Heart left ventricle (tissue), 16 donors: ENCODE measurements at places on chromosomes 16 and 17.

DNA sequence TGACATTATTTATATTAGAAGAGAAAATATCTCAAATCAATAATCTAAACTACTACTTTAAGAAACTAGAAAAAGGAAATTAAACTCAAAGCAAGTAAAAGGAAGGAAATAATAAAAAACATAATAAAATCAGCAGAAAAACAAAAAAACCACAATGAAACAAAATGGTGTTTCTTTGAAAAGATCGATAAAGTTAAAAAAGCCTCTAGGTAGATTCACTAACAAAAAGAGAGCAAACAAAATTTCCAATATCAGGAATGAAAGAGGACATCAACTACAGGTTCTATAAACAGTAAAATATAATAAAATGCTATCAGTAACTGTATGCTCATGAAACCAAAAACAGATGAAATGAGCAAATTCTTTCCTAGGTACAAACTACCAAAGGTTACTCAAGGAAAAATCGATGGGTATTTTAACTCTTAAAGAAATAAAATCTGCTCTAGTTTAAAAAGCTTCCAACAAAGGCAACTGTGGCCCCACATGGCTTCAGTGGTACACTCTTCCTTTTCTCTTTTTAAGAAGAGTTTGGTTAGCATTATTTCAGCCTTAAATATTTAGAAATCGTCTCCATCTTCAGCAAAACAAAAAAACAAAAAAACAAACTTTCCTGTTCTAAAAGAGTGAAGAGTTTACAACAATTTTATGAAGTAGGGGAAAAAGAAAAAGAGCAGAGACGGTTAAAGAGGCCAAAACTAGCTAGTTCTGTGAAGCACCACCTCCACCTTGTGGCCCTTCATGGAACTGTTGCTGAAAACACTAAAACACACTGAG, 102.2 kb downstream of the TRIM37 start:
- DNase-seq, result peak; percentile 39

DNA sequence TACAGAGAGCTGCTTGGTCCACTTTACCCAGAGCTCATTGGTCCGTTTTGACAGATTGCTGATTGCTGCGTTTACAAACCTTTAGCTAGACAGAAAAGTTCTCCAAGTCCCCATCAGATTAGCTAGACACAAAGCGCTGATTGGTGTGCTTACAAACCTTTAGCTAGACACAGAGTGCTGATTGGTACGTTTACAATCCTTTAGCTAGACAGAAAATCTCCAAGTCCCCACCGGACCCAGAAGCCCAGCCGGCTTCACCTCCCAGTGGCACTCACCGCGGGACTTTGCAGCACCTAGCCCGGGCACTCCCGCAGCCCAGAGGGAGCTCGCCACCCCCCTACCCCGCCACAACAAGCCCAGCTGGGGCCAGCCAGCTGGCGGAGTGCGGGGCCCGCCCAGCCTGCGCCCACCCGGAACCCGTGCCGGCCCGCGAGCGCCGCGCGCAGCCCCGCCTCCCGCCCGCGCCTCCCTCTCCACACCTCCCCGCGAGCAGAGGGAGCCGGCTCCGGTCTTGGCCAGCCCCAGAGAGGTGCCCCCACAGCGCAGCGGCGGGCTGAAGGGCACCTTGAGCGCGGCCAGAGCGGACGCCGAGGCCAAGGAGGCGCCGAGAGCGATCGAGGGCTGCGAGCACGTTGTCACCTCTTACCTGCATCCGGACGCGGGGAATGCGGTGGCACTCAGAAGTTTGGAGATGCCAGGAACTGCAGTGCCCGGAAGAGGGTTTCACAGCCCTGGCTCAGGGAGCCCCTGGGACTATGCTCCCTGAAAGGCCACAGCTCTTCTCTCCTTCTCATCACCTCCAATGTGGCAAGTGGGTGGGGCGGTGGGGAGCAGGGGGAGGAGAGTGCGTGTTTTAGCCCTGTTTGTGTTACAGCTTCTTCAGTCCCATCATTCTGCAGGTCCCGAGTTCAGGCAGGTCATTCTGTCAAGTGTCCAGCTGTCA, 1504.5 kb downstream of the CDH11 start:
- peak; percentile 52 for DNase-seq

- no peak for DNase-seq
Observed at GRCh38 chr16:49027420-49027819, 254.2 kb downstream of the CBLN1 start.

- DNase-seq, result no peak
Observed at GRCh38 chr17:48728232-48729231, at the start of gene HOXB13. Gene HOXB13, minus strand, starts transcription at chr17:48728750. Its CDS starts 157 bp downstream, at chr17:48728593.

- no peak for DNase-seq
Observed at GRCh38 chr17:60145006-60145935, 4.5 kb upstream of the CA4 start.

DNA sequence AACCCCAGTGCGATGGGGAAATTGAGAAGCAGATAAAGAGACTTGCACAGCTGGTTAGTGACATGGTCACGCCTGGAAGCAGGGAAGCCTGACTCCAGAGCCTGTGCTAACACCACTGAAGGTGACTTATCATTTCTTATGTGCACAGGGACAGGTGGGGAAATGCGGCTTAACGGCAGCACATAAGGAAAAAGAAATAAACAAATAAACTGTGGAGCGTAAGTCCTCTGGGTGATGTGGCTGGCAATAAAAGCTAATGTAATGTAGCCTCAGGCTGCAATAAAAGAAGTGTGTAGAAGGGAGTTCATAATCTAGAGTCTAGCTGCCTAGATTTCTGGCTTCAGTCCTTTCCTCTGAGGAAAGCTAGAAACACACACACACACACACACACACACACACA, 10.6 kb downstream of the CDH11 start:
- no peak for DNase-seq

DNA sequence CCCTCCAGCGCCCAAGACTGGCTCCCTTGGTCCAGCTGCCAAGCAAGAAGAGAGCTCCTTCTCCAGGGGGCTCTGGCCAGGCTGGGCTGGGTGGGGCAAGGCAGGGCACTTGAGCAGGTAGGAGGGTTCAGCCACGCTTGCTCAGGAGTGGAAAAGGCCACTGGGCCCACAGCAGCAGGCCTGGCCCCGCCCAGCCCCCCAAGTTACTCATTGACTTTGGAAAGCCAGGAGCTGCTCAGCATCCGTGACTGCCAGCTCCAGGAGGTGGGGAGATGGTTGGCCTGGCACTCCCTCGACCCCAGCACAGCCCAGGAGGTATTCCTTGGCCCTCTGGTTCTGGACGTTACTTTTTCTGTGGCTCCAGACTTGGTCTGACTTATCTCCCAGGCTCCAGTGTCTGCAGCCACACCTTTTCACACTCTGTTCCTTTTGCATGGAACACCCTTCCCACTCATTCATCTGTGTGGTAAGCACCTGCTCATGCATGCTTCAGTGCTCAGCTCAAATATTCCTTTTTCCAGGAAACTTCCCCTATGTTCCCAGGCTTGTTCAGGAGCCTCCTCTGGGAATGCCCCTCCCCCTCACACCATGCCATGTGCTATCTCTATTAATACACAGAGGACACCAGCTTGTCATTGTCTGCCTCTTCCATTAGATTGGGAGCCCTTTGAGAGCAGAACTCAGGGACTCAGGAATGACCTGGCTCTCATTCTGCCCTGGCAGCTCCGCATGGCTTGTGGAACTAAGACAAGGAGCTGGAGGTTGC, at the start of gene CDH16:
CDH16 (minus strand) TSS at position 83 of the 766 bp plus-strand sequence. CDS start 820 bp downstream, outside the sequence.
- no peak for DNase-seq

DNA sequence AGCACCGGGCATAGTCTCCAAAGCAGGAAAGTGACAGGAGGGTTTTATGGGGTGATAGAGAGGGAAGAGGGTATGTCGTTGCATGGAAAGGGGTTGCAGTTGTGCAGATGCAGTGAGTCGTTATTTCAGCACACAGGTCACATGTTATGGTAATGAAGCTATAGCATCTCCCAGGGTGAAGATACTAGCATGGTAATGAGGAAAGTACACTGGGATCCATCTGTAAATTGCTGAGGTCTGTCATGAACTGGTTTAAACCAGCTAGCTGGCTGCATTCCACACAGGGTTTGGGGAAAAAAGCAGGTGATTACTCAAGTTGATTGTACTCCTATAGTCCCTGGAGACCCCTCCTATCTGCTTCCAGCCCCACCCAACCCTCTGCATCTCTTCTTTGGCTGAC, 11.7 kb downstream of the COX11 start:
- DNase-seq, result no peak

GRCh38 chr16:87550495-87550961, 51.8 kb upstream of the JPH3 start:
- peak; percentile 78 for DNase-seq

DNA sequence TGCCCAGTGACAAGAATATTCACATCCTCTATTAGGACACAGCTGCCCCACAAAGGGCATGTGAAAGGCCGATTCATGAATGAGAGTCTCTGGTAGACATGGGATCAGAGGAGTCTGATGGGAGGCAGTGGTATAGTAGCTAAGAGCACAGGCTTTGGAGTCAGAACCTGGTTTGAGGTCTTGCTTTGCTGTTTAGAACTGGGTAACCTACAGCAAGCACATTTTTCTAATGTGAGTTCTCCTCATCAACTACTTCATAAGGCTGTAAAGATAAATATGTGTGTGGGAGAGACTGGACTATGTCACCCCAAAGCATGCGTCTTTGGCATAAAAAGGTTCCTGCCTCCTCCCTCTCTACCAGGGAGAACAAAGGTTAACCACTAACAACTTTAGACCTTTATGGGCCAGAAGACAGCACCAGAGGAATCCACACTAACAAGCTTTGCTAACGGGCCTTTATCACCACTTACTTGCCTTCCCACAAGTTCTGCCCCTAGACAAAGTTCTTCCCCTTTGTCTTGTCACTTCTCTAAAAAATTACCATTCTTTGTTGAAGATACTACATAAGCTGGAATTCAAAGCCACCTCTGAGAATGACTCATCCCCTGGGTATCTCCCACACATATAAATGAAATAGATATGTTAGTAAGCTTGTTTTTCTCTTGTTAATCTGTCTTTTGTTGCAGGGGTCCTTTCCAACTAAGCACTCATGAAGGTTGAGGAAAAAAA, 21.1 kb downstream of the CDR2 start:
- no peak for DNase-seq

- DNase-seq, result no peak
Observed at GRCh38 chr17:82439194-82439828, 11.2 kb downstream of the CYBC1 start.

GRCh38 chr17:7147772-7148171, 31.4 kb downstream of the ASGR1 start:
- no peak for DNase-seq

DNA sequence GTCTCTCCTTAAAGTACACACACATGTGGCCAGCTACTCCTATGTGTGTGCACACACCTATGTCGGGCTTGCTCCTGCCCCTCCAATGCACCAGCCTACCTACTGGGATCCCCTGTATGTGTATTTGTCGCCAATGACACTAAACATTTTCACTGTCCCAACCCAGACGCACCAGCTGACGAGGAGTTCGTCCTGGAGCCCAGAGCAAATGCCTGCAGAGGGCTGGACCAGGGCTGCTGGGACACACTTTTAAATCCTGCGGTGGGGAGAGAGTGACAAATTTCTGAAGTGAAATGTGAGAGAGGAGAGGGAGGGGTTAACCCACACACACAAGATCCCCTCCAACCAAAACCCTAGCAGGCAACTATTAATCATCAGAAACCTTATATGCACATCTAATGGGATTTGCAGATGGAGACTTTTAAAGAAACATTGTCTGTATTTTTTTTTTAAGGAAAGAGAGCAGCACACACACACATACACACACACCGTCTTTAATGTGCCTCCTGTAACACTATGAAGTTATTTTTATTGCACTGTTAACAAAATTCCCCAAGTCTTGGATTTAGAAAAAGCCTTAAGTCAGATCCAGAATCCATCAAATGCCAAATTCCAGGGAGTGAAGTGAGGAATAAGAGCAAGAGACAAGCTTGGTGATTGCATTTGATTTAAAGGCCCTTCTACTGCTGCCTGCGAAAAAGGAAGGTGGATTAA, at the start of gene MEOX1:
MEOX1 (minus strand) TSS at position 224 of the 714 bp plus-strand sequence. CDS start 388 bp downstream, outside the sequence.
- peak; percentile 65 for DNase-seq

DNA sequence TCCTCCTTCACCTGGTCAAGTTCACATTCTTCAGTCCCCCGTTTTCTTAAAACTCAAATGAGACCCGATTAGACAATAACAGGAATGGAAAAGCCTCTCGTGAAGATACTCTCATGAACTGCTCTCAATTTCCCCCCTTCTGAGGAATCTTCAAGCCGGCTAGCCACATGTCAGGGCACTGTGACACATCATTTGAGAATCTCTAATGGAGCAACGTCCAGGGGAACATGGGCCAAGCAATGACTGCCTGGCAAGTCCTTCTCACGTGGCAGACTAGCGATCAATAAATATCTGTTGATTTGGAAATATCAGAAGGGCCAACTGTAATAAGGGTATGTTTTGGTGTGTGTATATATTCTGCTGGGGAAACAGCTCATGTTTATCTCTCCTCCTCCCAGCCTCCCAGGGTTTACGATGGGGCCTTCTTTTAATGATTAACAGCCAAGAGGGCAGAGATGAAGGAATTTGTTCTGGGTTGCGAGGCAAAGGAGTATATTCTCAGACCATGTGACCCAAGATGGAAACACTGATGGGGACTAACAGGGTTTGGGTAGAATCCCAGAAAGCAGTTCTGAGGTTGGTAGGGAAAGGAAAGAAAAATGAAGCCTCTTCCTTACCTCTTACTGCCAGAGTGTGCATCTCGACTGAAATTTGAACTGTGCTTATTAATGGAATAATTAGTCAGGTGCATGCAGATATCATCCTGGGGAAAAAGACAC, 21.4 kb downstream of the TTLL6 start:
- no peak for DNase-seq

DNA sequence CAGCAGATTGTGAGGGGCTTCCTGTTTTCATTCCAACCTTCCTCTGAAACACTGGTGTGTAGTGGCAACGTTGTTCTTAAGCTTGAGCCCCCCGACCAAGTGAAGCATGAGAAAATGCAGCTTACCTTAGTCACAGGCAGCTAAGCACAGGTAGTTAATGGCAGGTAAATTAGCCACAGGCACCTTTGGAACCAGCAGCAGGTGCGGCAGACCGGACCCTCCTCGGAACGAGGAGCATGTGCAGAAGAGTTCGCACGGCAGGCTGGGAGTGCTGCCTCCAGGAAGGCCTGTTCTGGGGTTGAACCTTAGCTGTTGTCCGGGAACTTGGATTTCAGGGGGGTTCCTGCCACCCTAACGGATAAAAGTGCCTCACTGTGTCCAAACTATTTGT, 7.2 kb upstream of the IRF8 start:
- DNase-seq, result no peak

DNA sequence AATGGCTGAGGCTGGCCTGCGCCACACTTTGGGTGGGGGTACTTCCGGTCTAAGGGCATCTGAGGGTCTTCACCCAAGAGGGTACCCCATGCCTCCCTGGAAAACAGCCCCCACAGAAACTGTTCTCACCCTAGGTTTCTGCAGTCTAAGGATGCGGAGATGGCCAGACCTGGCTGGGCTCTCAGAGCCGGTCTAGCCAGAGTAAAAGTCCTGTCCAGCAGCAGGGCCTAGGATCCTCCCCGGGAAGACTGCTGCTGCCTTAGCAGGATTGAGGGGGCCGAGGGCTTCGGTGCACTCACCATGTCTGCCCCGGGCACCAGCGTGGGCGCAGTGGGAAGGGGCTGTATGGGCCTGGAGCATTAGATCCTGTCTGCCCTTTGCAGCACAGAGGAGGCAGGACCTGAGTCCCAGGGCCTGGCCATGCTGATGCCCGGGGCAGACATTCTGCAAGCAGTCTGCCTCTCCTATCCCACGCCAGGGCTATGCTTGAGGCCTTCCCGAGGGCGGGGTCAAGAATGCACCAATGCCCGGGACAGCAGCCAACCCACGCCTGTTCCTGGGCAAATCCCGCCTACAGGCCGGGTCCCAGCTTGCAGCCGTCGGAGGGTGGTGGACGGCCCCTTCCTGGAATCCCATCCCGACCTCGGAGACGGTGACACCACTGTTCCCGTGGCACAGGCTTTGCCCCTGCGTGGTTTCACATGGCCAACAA, 54.7 kb downstream of the CBFA2T3 start:
- DNase-seq, result peak; percentile 91

- no peak for DNase-seq
Observed at GRCh38 chr17:42843358-42843934, 934 bp upstream of the AOC2 start.
